T-cell (primary cell): ENCODE measurements at places on chromosomes 6 and 20. TPM values are rescaled to one million over a fixed set of nuclear protein-coding genes. Genes with fewer than 3 reads are reported as not detected.

- H3K36me3 ChIP-seq: no peaks in the 10 kb centered on the region
- DNase-seq: no peak
- no peaks in the 10 kb centered on the region for H3K4me1 ChIP-seq
- no peak overlapping the region for H3K4me3 ChIP-seq
These were observed 184.5 kb upstream of the TCF21 start for GRCh38 chr6:133704371-133704770.

DNA sequence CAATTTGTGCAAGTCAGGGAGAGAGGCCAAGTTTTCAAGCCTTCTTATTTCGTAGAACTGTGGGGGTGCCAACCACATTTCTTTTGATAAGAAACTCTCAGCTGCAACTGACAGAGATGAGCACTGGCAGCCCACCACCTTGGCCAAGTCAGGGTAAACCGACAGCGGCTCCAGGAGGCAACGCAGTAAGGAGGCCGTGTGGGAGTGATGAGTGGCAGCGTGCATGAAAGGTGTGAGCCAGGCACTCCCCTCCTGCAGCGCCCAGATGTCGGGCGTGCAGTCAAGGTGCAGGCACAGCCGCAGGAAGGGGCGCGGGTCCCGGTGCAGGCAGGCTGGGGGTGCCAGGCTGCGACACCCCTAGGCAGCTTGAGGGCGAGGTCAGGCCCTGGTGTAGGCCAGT lies 49.2 kb upstream of the HDAC2 start:
- peaks cover 2% of the 10 kb centered on the region for H3K27me3 ChIP-seq
- no peak for DNase-seq
- no peak overlapping the region for H3K4me3 ChIP-seq
- H3K27ac ChIP-seq: no peak overlapping the region
- no peaks in the 10 kb centered on the region for H3K36me3 ChIP-seq
- H3K4me1 ChIP-seq: no peaks in the 10 kb centered on the region

- no peak overlapping the region for H3K4me3 ChIP-seq
- no peaks in the 10 kb centered on the region for H3K4me1 ChIP-seq
- no peaks in the 10 kb centered on the region for H3K27me3 ChIP-seq
- H3K36me3 ChIP-seq: no peaks in the 10 kb centered on the region
These were observed 90.5 kb upstream of the CCN2 start for GRCh38 chr6:132041706-132042105.

GRCh38 chr6:14119784-14120183 lies 2.2 kb downstream of the CD83 start:
- H3K27me3 ChIP-seq: no peaks in the 10 kb centered on the region
- H3K36me3 ChIP-seq: no peaks in the 10 kb centered on the region
- H3K27ac ChIP-seq: no peak overlapping the region
- DNase-seq: no peak
- H3K4me3 ChIP-seq: no peak overlapping the region
- H3K4me1 ChIP-seq: peaks cover 17% of the 10 kb centered on the region

GRCh38 chr6:148523551-148523950 lies 180.9 kb downstream of the SASH1 start:
- no peaks in the 10 kb centered on the region for H3K27me3 ChIP-seq
- no peak for DNase-seq
- H3K36me3 ChIP-seq: no peaks in the 10 kb centered on the region
- no peak overlapping the region for H3K27ac ChIP-seq

- DNase-seq: no peak
- H3K27ac ChIP-seq: no peak overlapping the region
- no peaks in the 10 kb centered on the region for H3K36me3 ChIP-seq
- H3K4me1 ChIP-seq: no peaks in the 10 kb centered on the region
- H3K27me3 ChIP-seq: no peaks in the 10 kb centered on the region
These were observed 1192.4 kb upstream of the CITED2 start for GRCh38 chr6:140566781-140567277.

- no peak overlapping the region for H3K4me3 ChIP-seq
- DNase-seq: no peak
- no peak overlapping the region for H3K27ac ChIP-seq
- no peaks in the 10 kb centered on the region for H3K36me3 ChIP-seq
- no peaks in the 10 kb centered on the region for H3K4me1 ChIP-seq
These were observed 26.9 kb upstream of the STXBP5 start for GRCh38 chr6:147177286-147177685.

DNA sequence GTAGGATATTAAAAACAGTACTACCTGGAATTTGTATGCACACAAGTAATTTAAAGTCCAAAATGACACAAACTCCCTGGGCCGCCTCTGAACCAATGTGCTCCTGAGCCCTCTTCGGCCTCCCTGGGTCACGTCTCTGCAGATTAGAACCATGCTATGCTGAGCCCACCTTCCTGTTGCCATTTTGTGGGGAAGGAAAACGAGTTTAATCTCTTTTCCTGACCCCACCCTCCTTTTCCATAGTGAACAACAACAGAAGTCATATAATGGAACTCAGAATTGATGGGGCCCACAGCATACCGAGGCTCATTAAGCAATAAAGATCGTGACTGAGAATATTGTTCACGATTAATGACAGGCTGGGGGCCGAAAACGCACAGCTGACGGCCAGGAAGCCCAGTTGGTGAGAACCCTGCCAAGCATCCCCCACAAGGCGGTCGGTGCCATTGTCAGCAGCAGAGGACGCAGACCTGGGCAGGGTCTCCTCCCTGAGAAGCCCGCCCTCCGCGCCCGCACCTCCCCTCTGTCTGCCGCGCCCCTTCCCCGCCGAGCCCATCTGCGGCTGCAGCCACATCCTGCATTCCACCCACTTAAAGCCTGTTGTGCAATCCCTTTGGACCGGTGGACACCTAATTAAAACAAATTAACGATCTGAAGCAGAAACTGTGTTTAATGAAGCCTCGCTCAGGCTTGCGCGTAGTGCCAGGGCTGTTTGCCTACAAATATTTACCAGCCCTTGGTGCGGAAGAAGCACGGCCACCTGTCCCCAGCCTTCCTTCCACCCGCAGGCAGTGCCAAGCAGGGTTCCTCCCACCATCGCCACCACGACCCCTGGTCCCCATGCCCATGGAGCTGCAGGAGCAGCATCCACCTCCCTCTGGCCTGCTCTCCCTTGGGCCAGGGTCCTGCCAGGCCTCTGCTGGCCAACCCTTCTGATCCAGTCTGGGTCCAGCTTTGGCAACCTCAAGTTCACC lies 68.1 kb downstream of the DLL1 start:
- no peak overlapping the region for H3K27ac ChIP-seq
- no peaks in the 10 kb centered on the region for H3K36me3 ChIP-seq
- DNase-seq: no peak
- H3K4me3 ChIP-seq: no peak overlapping the region

DNA sequence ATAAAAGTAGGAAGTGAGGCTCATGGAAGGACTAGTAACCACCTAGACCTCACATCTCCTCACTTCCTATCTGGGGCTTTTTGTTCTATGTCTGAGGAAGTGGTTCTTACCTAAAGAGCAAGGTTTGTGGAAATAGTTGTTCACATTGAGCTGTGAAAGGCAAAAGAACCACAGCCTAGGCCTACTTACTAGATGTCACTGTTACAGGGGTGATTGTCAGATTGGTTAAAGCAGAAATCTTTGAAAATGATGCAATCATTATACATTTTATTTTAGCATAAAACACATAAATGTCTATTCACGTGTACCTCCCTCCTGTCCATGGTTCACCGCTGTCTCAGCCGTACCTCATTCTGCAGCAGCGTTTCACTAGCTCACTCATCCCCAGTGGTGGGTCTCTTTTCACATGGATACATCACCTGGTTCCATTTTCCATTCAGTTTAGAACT lies 268.8 kb downstream of the TMEM242 start:
- peak; percentile 16 for DNase-seq
- no peak overlapping the region for H3K4me3 ChIP-seq
- H3K4me1 ChIP-seq: peaks cover 23% of the 10 kb centered on the region
- H3K36me3 ChIP-seq: peaks cover 5% of the 10 kb centered on the region

DNA sequence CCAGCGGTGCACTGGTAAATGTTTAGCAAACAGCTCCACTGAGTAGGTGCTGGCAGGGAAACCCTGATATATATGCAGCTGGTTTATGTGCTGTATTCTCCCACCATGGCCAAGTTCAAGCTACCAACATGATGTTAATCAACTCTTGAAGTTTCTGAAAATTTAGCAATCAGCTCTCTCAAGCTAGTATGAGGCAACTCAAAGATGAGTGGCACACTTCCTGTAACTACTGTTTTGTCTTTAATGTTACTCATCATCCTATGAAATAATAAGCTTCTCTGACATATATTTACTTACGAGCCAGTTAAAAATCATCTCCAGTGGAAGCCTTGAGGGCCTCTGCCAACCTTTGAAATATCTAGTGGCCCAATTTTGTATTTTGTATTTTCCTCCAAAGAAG lies 54.7 kb downstream of the TRMT6 start:
- H3K36me3 ChIP-seq: no peaks in the 10 kb centered on the region
- no peak overlapping the region for H3K4me3 ChIP-seq
- no peaks in the 10 kb centered on the region for H3K4me1 ChIP-seq
- H3K27ac ChIP-seq: no peak overlapping the region
- no peak for DNase-seq

- H3K27me3 ChIP-seq: peaks cover 22% of the 10 kb centered on the region
- no peak for DNase-seq
- H3K27ac ChIP-seq: no peak overlapping the region
- no peaks in the 10 kb centered on the region for H3K4me1 ChIP-seq
These were observed 88.8 kb upstream of the NFATC2 start for GRCh38 chr20:51631011-51631950.

DNA sequence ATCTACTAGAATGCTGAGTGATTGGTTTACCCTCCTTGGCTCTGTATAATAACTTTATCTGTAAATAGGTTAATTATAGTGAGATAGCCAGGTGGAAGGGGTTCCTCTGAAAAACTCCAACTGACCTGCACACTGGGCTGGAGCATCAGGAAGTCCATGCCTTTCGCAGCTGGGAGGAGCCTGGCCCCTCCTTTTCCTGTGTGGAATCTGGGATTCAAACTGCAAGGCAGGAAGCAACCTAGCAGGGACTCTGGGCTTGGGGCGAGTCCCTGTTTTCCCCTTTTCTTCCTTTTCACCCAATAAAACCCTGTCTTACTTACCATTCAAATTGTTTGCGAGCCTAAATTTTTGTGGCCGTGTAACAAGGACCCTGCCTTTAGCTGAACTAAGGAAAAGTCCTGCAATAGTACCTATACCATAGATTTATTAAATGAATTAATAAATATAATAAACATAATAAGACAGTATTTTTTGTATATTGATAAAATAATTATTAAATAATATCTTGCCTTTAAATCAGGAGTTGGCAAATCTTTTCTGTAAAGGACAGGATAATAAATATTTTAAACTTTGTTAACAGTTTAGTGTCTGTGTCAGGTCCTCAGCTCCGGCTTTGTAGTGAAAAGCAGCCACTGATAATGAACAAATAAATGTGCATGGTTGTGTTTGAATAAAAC lies 406.2 kb upstream of the MMS22L start:
- H3K4me3 ChIP-seq: no peak overlapping the region
- H3K27ac ChIP-seq: no peak overlapping the region
- H3K36me3 ChIP-seq: no peaks in the 10 kb centered on the region
- H3K27me3 ChIP-seq: no peaks in the 10 kb centered on the region

- H3K36me3 ChIP-seq: no peaks in the 10 kb centered on the region
- no peak overlapping the region for H3K4me3 ChIP-seq
- no peaks in the 10 kb centered on the region for H3K27me3 ChIP-seq
- DNase-seq: no peak
These were observed 262.7 kb downstream of the CD83 start for GRCh38 chr6:14380086-14380820.

- no peak for DNase-seq
- H3K4me3 ChIP-seq: no peak overlapping the region
- H3K36me3 ChIP-seq: no peaks in the 10 kb centered on the region
- peaks cover 86% of the 10 kb centered on the region for H3K27me3 ChIP-seq
- no peak overlapping the region for H3K27ac ChIP-seq
These were observed 6.3 kb upstream of the FOXF2 start for GRCh38 chr6:1382883-1383728.

DNA sequence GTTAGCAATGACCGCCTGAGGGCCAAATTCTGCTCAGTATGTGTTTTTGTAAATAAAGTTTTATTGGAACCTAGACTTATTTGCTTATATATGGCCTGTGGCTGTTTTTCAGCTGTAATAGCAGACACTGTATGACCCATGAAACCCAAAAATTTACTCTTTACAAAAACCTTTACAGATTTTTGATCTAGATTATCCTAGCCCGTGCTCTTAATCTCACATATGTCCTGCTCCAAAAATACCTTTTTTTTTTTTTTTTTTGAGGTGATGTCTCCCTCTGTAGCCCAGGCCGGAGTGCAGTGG lies 148.0 kb upstream of the ZNF217 start:
- no peaks in the 10 kb centered on the region for H3K27me3 ChIP-seq
- no peak overlapping the region for H3K4me3 ChIP-seq
- no peak overlapping the region for H3K27ac ChIP-seq
- no peaks in the 10 kb centered on the region for H3K36me3 ChIP-seq
- H3K4me1 ChIP-seq: peaks cover 24% of the 10 kb centered on the region

LTB gene
- 813 TPM for total RNA-seq

CLIC5 gene
- total RNA-seq: 4.6 TPM

MEI4 gene
- total RNA-seq: not detected

SIRPB2 gene
- not detected for total RNA-seq

SSTR4 gene
- total RNA-seq: not detected
